NCI-H526 (cell line): ENCODE measurements at places on chromosomes 7 and 10.

GRCh38 chr7:36814311-36814710 lies 90.0 kb upstream of the AOAH start:
- no peak for DNase-seq

DNA sequence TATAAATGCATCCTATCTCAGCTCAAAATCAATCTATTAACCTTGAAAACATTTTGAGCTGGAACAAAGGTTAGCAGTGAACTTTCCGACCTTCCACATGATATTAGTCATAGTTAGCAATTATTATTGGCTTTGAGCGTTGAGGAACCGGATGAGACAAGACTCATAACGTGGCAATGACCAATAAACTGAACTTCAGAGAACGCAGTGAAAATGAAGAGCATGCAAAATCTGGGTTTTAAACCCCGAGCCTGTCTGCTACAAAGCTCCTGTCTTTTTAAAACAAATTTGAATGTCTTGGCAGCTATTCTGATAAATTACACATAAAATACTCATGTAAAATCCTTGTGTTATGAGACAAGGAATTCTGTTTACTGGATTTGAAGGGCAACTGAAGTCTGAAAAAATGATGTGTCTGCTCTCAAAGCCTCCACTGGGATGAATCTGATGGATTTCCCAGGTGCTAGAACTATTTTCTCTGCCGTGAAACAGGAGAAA lies 74.7 kb upstream of the ITGB1 start:
- no peak for DNase-seq

DNA sequence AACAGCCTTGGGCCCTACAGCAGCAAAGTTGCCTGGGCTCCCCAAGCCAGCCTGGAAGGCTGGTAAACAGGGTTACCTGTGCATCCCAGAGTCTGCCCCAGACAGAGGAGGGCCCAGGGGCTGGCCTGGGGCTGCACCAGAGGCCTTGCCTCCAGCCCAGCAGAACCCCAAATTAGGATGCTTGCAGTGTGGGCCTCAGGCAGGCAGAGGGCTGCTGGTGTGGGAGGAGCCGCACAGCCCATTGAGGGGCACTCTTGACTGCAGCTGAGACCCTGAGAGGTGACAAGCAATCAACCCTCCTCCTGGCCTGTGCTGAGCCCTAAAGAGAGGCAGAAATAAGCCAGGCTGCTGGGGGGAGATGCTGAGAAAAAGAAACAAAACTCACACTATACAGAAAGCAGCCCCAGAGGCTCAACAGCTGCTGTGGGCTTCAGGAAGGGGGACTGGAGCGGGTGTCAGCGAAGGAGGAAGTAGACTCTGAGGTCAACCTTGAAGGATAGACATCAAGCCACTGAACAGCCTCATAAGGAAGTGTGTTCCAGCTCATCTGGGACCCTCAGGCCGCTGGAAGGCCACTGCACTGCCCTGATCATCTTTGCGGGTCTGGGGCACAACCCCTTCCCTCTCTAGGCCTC lies 6.6 kb downstream of the AIFM2 start:
- no peak for DNase-seq

DNA sequence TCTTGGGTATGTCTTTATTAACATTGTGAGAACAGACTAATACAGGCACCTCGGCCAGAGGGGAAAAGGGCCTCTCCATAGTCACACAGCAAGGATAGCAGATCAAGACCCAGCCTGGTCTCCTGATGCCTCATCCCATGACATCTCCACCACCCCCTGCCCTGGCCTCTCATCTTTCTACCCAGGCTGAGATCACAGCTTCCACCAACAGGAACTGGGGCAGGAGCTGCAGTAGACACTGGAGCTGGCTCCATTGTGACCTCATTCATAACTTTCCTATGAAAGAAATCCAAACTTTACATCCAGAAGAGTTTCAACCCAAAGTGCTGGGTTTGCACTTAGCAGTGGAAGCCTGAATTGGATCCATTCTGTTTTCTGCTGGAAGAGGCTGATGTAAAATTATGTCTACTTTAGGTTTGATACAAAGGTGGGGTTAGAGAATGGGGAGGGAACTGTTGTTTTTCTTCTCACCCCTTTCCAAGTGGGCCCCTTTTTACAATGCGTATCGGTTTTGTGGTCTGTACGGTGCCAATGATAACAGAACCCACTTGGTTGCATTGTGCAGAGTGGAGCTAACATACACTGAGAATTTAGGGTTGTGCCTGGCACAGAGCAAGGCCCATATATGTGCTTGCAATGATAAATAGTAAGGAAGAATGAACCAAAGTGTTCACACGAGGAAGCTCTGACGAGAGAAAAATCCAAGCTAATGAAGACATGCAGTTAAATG lies 28.6 kb upstream of the INSIG1 start:
- no peak for DNase-seq

DNA sequence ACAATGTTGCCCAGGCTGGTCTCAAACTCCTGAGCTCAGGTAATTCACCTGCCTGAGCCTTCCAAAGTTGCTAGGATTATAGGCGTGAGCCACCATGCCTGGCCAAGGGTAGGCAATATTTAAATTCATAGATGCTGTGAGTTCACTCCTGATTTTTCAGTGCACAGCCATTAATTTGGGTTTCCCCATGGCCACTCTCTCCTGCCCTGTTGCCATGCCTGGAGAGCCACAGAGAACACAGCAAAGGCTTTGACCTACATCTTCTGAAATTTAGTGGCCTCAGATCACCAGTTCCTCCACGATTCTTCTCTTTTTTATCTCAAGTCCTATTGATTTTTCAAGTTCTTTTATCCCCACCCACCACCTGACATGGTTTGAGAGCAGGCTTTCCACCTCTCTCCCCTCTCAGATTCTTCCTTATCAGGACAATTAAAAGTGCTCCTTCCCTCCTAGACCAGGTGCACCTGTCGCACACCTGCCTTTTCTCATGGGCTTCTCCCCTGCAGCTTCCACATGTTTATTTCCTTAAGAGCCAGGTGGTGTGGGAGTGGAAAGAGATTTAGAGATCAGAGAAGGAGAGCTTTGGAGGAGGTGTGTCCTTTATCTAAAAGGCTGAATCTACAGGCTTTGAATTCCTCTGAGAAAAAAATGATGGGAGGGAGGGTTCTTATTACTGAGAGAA lies 123.8 kb downstream of the ADRA2A start:
- no peak for DNase-seq
